Activated T-helper 1 cell treated with anti-CD3 and anti-CD28 coated beads, Interleukin-12 subunit alpha, Interleukin-12 subunit beta, Interleukin-2, Interleukin-4 antibody, amounts not matched to agents 30 ng/mL and 10 ng/mL and 1 ng/mL, durations not matched to agents 14 hours and 24 hours and 36 hours (primary cell): ENCODE measurements at places on chromosomes 5 and 9.

- no peak overlapping the region for H3K4me3 ChIP-seq
- H3K4me1 ChIP-seq, result no peaks in the 10 kb centered on the region
- H3K27ac ChIP-seq, result no peak overlapping the region
- H3K27me3 ChIP-seq, result peaks cover 2% of the 10 kb centered on the region
These were observed 446.5 kb downstream of the EFNA5 start for GRCh38 chr5:107224272-107224671.

- peaks cover 5% of the 10 kb centered on the region for H3K27me3 ChIP-seq
- no peak for DNase-seq
- H3K36me3 ChIP-seq, result no peaks in the 10 kb centered on the region
- H3K4me3 ChIP-seq, result no peak overlapping the region
These were observed 198.9 kb downstream of the ENC1 start for GRCh38 chr5:74441616-74442015.

GRCh38 chr9:19642256-19642655, 146.6 kb downstream of the SLC24A2 start:
- no peaks in the 10 kb centered on the region for H3K27me3 ChIP-seq
- no peaks in the 10 kb centered on the region for H3K4me1 ChIP-seq
- no peak overlapping the region for H3K27ac ChIP-seq
- no peak for DNase-seq
- H3K36me3 ChIP-seq, result no peaks in the 10 kb centered on the region

DNA sequence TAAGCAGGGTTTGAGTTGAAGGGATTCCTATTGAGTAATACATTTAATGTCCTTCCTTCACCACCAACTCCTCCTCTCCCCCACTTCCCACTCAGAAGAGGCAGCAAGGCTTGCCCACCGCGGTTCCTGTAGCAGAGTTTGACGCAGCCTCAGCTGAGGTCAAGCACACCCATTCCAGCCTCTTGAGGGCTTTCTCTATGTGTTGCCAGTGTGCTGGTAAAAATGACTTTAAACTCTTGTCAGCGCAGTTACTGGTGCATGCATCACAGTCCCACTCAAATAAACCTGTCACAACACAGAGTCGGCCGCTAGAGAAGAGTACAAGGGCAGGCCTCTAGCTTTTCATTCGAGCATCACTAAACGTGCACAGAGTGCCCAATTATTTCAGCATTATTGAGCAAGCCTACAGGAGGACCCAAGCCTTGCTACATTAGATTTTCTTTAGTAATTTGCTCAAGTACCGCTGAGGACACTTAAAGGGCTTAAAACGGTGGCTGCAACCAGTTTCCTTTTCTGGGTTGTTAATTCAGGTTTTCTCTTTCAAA, 79.6 kb downstream of the TLE4 start:
- H3K4me3 ChIP-seq, result no peak overlapping the region
- DNase-seq, result no peak
- no peak overlapping the region for H3K27ac ChIP-seq

DNA sequence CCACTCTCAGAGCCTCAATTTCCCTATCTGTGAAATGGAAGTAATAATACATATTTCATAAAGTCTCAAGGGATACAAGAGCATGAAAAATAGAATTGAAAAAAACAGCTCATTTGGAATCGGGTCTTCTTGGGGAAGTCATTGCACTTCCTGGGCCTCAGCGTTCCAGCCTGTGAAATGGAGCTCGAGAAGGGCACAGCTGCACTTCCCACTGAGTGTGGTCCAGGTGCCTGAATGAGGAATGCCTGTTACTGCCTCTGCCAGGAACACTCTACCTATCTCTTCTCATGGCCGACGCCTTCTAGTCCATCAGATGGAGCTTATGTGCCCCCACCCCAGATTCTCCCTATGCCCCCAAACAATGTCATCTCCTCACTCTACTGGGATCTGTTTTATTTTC, 924 bp upstream of the NEURL1B start:
- peaks cover 47% of the 10 kb centered on the region for H3K27me3 ChIP-seq
- DNase-seq, result no peak
- H3K27ac ChIP-seq, result no peak overlapping the region
- no peaks in the 10 kb centered on the region for H3K36me3 ChIP-seq
- peak overlapping the region; percentile 70 for H3K4me3 ChIP-seq

GRCh38 chr5:167592114-167592513, 699.3 kb upstream of the WWC1 start:
- H3K27me3 ChIP-seq, result no peaks in the 10 kb centered on the region
- no peaks in the 10 kb centered on the region for H3K4me1 ChIP-seq
- no peaks in the 10 kb centered on the region for H3K36me3 ChIP-seq
- no peak for DNase-seq
- H3K27ac ChIP-seq, result no peak overlapping the region

DNA sequence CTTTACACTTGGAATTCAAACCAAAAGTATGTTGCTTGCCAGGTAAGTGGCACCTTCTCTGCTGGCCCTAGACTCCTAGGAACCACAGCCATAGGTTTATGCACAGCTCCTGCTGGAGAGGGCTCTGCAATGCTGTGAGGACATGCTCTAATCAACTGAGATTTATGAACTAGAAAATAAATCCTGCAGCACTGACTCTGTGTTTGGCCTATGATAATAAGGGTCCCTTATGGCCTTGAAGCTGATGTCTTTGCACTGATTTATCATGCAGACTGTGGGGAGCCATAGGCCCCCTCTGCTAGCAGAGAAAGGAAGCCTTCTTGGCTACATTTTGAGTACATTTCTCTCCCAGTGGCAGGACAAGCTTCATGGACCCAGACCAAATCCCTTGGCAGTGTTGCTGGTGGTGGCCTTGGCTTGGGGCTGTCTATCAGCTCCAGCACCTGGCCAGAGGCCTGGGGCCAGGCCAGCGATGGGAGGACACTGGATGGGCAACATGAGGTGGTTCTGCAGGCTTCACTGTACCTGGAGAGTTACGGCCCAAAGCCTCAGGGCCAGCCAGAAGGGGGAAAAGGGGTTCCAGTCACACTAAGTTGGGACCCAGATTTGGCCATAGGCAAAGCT, 178.0 kb downstream of the SEMA6A start:
- no peak overlapping the region for H3K4me3 ChIP-seq
- no peak for DNase-seq
- H3K27ac ChIP-seq, result no peak overlapping the region
- no peaks in the 10 kb centered on the region for H3K4me1 ChIP-seq
- H3K27me3 ChIP-seq, result no peaks in the 10 kb centered on the region
- H3K36me3 ChIP-seq, result no peaks in the 10 kb centered on the region

- peaks cover 6% of the 10 kb centered on the region for H3K27me3 ChIP-seq
- H3K27ac ChIP-seq, result no peak overlapping the region
- no peak for DNase-seq
- no peak overlapping the region for H3K4me3 ChIP-seq
These were observed 257.2 kb downstream of the KIAA0825 start for GRCh38 chr5:94361161-94361560.

DNA sequence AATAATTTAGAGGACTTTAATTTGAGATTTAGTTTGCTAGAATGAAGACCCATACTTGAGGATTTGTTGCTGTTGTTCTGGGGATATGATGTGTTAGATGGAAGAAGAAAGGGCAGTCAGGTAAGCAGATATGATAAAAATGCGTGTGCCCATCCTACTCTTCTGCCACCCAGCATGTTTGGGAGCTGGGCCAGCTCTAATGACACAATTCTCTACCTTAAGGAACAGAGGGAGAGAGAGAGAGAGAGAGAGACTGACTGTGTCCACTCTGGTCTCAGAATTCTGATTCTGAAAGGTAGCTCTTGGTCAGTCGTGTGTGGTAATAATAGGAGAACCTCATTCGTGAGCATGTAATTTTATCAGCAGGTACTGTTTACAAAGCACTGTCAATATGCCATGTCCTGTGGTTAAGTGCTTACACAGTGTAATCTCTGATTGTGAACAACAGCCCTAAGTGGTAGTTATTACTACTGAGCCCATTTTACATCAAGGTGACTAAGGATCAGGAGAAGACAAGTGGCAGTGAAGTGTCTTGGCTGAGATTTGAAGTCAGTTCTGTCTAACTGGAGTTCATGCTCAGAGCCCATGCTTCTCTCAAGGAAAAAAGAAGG, 307.4 kb upstream of the SEMA6A start:
- H3K4me1 ChIP-seq, result no peaks in the 10 kb centered on the region
- H3K36me3 ChIP-seq, result no peaks in the 10 kb centered on the region
- no peaks in the 10 kb centered on the region for H3K27me3 ChIP-seq
- H3K4me3 ChIP-seq, result no peak overlapping the region
- H3K27ac ChIP-seq, result no peak overlapping the region

GRCh38 chr5:149801307-149801990, 71.3 kb downstream of the PPARGC1B start:
- DNase-seq, result no peak
- no peaks in the 10 kb centered on the region for H3K27me3 ChIP-seq
- H3K4me1 ChIP-seq, result no peaks in the 10 kb centered on the region

GRCh38 chr9:37949576-37949975, 45.6 kb upstream of the SLC25A51 start:
- H3K4me1 ChIP-seq, result peaks cover 32% of the 10 kb centered on the region
- H3K27ac ChIP-seq, result no peak overlapping the region
- H3K4me3 ChIP-seq, result no peak overlapping the region
- H3K36me3 ChIP-seq, result peaks cover 2% of the 10 kb centered on the region
- H3K27me3 ChIP-seq, result no peaks in the 10 kb centered on the region
- no peak for DNase-seq

GRCh38 chr5:9479361-9479760, 66.5 kb downstream of the SEMA5A start:
- H3K4me1 ChIP-seq, result no peaks in the 10 kb centered on the region
- no peak overlapping the region for H3K4me3 ChIP-seq
- H3K27me3 ChIP-seq, result no peaks in the 10 kb centered on the region

DNA sequence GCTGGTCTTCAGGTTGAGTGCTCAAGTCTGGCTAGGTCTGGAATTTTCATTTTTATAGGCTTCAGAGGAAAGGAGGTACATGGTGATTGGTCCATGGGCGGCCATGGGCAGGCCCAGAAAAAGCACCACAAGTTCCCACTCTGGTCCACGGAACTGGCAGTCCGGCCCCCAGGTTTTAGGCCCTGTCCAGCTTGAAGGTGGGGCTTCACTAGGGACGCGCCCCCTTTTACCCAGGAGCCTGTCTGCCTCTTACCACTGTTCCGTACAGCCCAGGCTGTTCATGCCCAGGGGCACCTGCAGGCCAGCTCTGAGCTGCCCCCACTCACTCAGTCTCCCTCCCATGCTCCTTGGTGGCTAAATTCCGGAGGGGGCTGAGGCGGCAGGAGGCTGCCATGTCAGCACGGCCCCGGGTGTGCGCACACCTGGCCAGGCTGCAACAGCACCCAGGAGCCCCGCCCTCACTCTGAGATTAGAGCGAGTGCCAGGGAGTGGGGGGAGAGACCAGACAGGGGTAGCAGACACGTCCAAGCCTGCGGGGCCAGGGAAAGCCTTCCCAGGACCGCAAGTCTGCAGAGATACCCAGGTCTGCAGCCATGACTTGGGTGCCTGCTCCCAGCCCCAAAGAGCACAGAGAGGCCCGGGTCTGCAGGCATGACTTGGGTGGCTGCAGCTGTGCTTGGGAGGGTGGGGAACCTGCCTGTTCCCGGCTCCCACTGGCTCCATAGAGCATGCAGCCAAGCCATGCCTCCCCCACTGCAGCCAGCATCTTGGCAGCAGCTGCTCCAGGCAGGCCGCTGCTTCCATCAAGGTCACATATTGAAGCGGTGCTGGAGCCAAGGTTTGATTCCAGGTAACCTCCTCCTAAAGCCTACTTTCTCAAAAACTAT, 390.2 kb upstream of the SGCD start:
- H3K27ac ChIP-seq, result no peak overlapping the region
- H3K4me3 ChIP-seq, result no peak overlapping the region
- peaks cover 2% of the 10 kb centered on the region for H3K27me3 ChIP-seq
- H3K4me1 ChIP-seq, result no peaks in the 10 kb centered on the region
- DNase-seq, result no peak
- no peaks in the 10 kb centered on the region for H3K36me3 ChIP-seq

DNA sequence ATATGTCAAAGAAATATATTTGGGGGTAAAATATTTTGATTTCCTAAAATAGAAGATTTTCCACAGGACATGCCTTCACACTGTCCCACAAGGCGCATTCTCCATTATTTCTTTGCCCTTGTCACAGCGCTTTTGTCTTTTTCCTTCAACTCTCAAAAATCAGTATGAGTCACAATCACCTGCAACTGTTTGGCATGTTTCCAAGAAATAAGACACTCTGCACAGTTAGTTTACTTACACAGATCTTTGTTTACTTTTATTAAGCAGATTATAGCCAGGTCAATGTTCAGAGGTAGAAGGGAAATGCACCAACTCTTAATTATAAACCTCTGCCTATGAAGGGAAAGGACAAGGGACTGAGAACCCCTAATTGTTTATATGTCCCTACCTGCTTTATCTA, 9.5 kb downstream of the CEMIP2 start:
- no peak for DNase-seq
- no peaks in the 10 kb centered on the region for H3K27me3 ChIP-seq
- no peak overlapping the region for H3K4me3 ChIP-seq
- H3K27ac ChIP-seq, result no peak overlapping the region
- peaks cover 68% of the 10 kb centered on the region for H3K4me1 ChIP-seq
